ENCODE measurements at places on chromosomes 2 and 18. TPM values are rescaled to one million over a fixed set of nuclear protein-coding genes. Genes with fewer than 3 reads are reported as not detected.

Gene GPR39
- total RNA-seq, result not detected

DNA sequence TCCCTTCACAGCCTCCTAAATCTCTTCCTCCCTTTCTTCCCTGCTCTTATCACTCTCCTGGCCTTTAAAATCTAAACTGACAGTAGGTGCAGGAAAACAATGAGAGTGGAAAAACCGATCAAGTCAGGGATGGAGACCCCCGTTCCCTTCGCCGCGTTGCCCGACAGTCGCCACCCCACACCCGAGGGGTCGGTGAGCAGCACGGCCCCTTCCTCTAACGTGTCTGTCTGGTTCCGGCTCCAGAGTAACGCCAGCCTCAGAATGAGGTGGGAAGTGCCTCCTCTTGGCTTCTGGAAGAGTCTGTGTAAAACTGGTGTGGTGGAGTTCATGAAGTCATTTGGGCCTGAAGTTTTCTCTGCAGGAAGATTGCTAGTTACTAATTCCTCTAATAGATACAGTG lies 138.6 kb downstream of the NFATC1 start:
- no peak for DNase-seq

Gene RTP5
- 0.13 TPM for total RNA-seq

- DNase-seq, result no peak
Measured at GRCh38 chr2:148982282-148982681, 56.2 kb upstream of the LYPD6B start.

- no peak for DNase-seq
Measured at GRCh38 chr2:20242727-20243377, 17.9 kb upstream of the SDC1 start.

- no peak for DNase-seq
Measured at GRCh38 chr2:129689653-129690448, 289.6 kb upstream of the RAB6C start.

DNA sequence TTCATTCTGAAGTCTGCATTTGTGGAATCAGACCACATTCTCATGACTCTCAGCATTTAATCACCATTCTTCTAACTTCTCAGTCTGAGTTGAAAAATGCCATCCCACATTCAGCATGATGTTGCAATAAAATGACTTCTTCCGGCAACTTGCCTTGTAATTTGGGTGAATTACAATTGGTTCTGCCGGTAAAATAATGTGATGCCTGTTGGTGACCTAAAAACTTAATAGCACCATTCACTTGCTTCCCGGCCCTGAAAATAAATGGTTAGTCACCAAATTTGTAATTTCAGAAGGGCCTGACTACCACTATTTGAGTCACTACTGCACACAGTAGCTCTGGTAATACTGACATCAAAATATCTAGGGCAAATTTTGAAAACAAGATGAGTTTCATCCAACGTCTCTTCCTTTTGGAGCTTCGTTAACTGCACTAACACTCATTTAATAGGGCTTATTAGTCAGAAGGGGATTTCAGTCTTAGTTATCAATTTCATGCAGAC lies 637.1 kb upstream of the CHAC2 start:
- DNase-seq, result no peak

GRCh38 chr18:56890632-56891031 lies 239.5 kb downstream of the WDR7 start:
- DNase-seq, result no peak

DNA sequence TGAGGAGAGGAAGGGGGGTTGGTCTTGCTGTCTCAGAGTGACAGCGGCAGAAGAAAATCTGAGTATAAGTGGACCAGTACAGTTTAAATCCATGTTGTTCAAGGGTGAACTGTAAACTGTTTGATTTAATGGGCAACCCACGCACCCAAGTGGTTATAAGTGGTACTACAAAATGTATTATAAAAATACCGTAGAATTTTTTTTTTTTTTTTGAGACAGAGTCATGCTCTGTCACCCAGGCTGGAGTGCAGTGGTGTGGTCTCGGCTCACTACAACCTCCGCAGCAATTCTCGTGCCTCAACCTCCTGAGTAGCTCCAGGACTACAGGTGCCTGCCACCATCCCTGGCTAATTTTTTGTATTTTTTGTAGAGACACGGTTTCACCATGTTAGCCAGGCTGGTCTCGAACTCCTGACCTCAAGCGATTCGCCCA lies 2.1 kb upstream of the CHCHD5 start:
- DNase-seq, result no peak

DNA sequence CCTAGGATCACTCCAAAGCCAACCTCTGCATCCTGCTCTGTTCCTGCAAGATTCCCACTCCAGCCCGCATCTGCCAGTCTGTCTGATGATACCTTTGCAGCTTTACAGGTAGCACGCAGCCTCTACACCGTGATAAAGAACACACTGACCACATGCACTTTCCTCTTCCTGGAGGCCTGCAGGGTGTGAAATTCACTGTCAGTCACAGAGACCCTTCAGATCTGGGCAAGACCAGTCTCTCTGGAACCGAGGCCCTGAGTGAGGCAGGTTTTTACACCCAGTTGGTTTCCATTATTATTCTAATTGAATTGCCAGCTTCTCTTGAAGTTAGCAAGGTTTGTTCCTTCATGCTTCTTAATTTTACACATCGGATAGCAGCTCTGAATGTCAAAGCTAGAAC lies 30.5 kb upstream of the TWIST2 start:
- no peak for DNase-seq

- DNase-seq, result no peak
Measured at GRCh38 chr2:85240055-85240454, 87.7 kb downstream of the TGOLN2 start.

Gene PJVK
- 2.1 TPM for total RNA-seq

DNA sequence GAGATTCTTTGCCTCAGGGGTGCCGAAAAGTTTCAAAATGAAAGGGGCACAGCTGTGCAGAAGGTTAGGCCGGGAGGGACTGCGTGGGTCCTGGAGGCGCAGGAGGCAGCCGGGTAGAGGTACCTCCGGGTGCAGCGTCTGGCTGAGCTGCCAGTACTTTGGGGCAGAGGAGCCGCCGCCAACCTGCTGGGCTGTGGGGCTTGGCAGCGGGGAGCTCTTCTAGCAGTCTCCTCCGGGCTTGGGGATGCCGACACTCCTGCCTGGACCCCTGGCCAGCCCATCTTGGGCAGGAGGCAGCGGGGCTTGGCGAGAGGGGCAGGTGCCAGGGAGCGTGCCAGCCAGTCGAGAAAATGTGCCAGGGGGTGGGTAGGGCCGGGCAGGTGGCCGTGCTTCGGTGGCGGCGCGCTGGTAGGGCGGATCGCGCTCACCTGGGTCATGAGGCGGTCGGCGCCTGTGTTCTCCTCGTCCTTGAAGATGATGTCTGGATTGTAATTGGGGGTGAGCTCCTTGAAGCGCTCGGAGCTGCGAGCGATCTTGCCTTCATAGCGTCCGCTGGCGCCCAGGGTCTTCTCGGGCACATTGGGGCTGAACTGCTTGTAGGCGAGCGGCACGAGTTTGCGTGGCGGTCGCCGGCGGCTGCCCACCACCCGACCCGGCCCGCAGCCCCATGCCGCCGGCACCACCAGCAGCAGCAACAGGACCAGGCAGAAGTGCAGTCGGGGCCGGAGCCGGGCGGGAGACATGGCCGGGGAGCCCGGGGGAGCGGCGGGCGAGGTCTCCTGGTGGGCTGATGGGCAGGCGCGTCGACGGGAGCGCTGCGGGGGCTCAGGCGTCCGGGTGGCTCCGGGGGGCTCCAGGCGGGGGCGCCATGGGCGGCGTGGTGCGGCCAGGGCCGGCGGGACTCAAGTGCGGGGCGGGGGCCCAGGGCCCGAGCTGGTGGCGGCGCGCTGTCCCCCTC lies 717 bp downstream of the IHH start:
- DNase-seq, result no peak

DNA sequence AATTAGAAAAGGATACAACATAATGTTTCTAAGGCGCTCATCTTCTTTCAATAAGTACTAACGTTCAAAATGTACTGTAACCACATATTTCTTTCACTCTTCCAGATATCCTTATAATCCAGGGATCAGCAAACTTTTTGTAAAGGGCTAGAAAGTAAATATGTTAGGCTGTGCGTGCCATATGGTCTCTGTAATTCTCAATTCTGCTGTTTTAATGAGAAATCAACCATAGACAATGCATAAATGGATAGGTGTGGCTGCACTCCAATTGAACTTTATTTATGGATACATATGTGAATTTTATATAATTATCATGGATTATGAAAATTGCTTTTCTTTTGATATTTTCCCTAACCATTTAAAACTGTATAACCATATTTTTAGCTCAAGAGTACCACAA lies 459.4 kb downstream of the EPHA4 start:
- DNase-seq, result no peak

DNA sequence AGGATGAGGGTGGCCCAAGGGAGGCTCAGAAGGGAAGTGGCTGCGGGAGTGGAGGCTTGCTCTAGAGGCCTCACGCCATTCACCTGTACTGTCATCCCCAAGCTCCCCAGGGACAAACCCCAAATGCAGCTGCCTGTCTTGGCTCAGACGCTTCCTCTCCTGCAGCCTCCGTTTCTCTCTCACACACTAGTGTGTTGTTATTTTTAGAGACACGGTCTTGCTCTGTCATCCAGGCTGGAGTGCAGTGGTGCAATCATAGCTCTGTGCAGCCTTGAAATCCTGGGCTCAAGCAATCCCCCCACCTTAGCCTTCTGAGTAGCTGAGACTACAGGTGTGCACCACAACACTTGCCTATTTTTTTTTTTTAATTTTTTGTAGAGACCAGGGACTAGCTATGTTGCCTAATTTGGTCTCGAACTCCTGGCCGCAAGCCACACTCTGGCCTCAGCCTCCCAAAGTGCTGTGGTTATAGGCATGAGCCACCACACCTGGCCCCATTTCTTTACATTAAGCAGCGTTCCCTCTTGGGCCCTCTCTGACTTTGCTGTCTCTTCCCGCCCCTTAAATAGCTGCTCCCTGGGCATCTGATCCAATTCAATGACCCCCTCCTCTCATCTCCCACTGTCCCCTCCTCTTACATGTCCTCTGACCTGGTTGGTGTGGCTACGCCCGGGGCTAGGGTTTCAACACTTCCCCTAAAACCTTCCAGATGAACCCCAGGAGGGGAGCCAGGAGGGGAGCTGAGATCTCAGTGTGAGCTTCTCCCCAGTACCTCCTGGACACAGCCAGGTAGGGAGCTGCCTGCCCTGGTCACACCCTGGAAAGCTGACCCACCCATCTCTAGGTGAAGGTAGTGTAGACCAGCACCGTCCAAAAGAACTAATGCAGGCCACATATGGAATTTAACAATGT lies 24.0 kb upstream of the LOXHD1 start:
- no peak for DNase-seq

Gene LIPG
- 0.15 TPM for total RNA-seq

DNA sequence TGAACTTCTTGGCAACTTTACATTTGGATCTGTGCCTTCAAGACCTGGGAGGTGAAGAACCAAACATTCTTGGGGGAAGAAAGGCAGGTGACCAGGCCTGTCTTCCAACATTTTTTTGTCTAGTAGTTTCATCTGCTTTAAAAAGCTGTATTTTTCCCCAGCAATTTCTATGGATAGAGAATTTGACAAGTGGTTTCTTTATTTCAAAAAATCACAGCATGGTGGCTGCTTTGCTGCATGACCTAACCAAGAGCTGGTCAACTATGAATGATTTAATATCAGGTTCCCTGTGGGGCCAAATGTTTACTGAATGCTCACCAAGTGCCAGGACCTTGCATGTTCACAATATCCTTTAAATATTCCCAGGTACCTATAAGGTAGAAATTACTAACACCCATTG lies 19.1 kb downstream of the LRP2 start:
- no peak for DNase-seq

- no peak for DNase-seq
Measured at GRCh38 chr2:182824767-182825158, 41.7 kb downstream of the FRZB start.

GRCh38 chr2:11203480-11203879 lies 48.2 kb downstream of the SLC66A3 start:
- no peak for DNase-seq

- DNase-seq, result peak; percentile 13
Measured at GRCh38 chr2:174683392-174683759, 80.9 kb downstream of the CHRNA1 start.

DNA sequence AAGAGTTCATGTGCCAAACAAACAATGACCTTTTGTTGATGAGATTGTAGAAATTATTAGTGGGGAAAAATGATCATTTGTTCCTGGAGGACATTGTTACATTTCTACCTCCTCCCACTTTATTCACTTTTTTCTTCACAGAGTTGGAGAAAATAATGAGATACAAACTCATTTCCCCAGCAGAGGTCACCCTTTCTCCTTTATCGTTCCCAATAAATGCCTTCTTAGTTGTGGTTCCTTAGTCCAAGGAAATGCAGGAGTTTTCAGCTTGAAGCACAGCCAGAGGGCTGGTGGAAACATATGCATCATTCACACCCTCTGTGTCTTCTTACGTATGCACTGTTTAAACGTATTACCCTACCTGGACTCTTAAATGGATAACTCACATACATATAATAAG lies 108.8 kb downstream of the SLC4A3 start:
- DNase-seq, result no peak

DNA sequence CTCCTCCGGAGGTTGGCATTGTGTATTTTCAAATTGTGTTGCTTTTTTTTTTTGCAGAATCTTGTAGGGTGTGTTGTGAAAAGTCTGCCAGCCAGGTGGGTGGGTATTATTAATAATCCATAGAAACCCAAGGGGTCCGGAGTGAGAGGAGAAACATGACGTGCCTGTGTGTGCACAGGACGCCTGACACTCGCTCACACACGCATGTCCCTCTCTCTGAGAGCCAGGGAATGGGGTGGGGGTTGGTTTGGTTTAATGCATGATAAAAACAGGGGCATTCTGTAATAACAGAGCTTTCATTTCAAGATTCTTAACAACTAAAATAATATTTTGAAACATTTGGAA lies 224.8 kb downstream of the FAM210A start:
- DNase-seq, result no peak

GRCh38 chr2:120425014-120425413 lies 79.1 kb downstream of the INHBB start:
- no peak for DNase-seq

GRCh38 chr2:239152239-239152915 lies 248.4 kb downstream of the HDAC4 start:
- DNase-seq, result no peak

DNA sequence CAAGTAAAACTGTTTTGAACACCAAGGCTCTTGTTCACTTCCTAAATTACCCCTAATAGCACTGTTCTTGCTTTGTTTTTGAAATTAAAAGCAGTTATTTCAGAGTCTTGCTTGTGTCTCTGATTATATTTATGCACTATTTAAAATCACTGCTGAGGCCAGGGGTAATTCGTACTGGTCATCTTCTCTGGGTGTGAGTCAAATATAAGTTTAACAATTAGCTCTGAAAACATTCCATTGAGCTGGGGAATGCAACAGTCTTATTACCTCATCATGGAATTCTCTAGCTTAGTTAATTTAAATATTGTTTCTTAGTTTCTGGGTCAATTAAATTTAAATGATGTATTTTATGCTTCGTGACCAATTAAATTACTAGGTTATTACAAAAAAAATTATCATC lies 135.0 kb downstream of the MEIS1 start:
- DNase-seq, result no peak

DNA sequence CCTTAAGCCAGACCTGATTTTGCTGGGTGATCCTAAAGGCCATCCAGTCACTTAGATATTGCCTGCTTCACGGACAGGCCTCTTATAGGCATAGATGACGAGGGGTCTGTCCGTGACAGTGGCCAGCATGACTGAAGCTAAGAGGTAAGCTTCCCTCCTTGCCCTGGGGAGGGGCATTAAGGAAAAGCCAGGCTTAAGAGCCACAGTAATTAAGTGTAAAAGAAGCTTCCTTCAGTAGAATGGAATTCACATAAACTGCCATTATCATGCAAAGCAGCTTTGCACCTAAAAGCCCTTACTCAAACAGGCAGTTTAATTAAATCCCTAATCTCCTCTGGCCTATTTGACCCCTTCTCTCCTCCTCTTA lies 99.4 kb upstream of the PKDCC start:
- DNase-seq, result no peak

Gene ACVR1
- total RNA-seq, result 13.2 TPM

Gene PSMG2
- 96.9 TPM for total RNA-seq

- no peak for DNase-seq
Measured at GRCh38 chr2:215504547-215504946, 68.7 kb upstream of the FN1 start.

Measured in activated T-cell treated with anti-CD3 and anti-CD28 coated beads, Interleukin-2, amount 50 U/mL, for 4 hours (primary cell).